HCT116 (cell line): ENCODE measurements at places on chromosomes 5 and 9. TPM values are rescaled to one million over a fixed set of nuclear protein-coding genes. Genes with fewer than 3 reads are reported as not detected.

- no peak for DNase-seq
Measured at GRCh38 chr9:94973451-94973941, 247.0 kb downstream of the AOPEP start.

GRCh38 chr9:22119522-22120158 is 110.5 kb upstream of the CDKN2B start:
- no peak for DNase-seq

DNA sequence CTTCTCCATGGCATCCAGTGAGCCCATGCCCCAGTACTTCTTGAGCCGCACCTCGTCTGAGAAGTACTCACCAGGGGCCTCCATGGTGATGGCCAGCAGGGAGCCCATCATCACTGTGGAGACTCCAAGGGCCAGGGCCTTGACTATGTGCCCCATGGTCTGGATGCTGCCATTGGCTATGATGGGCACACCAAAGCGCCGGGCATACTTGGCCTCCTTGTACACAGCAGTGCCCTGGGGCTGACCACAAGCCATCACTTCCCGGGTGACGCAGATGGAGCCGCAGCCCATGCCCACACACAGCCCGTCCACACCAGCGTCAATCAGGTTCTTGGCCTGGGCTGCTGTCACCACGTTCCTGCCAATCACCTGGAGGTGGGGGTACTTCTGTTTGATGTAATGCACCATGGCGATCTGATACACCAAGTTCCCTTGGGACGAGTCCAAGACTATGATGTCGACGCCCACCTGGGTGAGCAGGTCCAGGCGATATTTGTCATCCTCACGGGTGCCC is 7.0 kb upstream of the DCAF12 start:
- no peak for DNase-seq

DNA sequence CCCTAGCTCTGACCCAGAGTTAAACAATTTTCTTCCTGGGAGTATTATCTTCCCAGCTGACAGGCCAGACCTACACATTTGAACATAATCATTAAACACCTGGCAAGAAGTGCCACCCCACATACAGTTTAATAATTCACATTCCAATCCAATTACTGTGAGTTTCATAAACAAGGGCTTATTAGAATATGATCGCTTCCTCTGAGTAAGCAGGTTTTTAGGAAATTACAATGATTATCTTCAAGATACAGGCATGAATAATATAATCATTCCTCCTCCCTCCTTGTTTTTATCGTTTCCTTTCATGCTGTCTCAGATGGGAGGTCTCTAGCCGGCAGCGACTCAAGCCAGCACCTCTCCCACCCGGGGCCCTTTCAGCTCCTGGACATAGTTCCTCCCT is 15.8 kb upstream of the KIF4B start:
- no peak for DNase-seq

DNA sequence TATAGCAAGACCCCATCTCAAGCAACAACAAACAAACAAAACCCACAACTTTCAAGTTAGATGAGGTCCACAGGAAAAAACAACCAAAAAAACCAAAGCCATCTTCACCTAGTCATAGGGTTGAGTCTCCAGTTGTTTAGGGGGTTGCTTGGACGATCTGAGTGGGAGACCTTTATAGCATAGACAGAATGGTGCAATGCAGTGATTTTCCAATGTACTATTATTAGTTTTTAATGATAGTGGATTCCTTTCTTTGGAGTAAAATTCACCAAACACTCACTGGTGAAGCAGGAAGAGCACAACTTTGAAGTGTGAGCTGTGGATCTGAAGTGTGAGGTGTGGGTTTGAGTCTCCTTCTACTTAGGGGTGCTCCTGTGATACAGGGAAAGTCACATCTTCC is 67.0 kb upstream of the KLF9 start:
- DNase-seq, result no peak

GRCh38 chr5:57037355-57037754 is 85.4 kb upstream of the MIER3 start:
- DNase-seq, result peak; percentile 23

Gene CEL
- total RNA-seq, result 6.9 TPM

DNA sequence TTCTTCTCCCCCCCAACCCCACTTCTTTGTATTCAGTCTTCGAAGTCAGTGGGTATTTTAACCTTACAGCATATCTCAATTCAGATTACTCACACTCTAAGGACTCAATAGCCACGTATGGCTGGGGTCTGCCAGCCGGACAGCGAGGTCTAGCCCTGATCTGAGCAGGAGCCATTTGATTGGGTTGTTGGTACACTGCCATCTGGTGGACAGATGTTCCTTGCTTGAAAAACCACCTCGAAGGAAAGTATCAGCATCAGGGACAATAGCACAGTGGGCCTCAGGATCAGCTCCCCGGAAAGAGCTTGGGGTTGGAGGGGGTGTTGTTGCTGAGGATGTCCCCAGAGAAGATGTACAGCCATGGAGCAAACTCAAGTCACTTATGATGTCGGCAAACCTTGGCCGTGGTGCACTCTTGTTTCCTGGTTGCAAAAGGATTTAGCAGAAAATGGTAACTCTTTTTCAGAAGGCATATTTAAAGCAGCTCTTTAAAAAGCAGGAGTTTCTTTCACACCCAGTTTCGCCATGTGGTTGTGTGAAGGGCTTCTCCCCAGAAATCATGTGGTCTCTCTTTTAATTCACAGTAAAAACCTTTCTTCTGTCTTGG is 31.7 kb upstream of the KCNMB1 start:
- DNase-seq, result peak; percentile 68

DNA sequence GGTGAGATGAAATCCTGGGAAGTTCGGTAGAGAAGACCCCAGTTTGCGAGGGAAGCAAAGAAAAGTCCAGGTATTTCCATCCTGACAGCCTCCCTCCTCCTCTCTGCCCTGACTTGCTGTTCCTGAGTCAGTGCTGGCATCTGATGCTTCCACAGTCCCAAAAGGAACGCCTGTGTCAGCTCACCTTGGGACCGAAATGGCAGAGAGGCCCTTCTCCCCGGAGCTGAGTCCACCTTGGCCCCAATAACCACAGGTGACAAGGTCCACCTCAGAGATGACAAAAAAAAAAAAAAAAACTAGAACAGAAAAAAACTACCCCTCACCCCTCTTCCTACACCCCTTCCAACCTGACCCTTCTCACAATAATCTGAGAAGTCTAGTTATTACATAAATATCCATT is 31.6 kb downstream of the SLC6A7 start:
- no peak for DNase-seq

Gene TAF11L10
- total RNA-seq, result not detected

DNA sequence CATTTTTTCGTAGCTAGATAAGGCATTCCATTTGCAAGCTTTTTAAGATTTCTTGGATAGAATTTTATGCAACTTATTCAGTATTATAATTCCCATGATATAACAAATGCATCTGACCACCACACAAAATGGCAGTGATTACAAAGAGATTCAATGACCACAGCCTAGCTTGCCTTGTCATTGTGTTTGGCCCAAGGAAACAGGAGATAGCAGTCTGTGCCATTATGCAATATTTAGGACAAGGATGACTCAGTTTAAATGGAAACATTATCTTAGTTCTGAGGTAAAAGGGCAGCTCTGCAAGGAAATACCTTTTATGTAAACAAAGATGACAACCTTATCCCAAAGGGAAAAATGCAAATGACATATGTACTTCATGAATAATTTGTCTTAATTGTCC is 89.8 kb downstream of the NUDT12 start:
- DNase-seq, result no peak

GRCh38 chr9:89793124-89793495 is 188.3 kb downstream of the GADD45G start:
- DNase-seq, result no peak

- DNase-seq, result no peak
Measured at GRCh38 chr5:40429258-40430100, 250.2 kb upstream of the PTGER4 start.

GRCh38 chr5:53942724-53943123 is 367.6 kb downstream of the ARL15 start:
- no peak for DNase-seq

DNA sequence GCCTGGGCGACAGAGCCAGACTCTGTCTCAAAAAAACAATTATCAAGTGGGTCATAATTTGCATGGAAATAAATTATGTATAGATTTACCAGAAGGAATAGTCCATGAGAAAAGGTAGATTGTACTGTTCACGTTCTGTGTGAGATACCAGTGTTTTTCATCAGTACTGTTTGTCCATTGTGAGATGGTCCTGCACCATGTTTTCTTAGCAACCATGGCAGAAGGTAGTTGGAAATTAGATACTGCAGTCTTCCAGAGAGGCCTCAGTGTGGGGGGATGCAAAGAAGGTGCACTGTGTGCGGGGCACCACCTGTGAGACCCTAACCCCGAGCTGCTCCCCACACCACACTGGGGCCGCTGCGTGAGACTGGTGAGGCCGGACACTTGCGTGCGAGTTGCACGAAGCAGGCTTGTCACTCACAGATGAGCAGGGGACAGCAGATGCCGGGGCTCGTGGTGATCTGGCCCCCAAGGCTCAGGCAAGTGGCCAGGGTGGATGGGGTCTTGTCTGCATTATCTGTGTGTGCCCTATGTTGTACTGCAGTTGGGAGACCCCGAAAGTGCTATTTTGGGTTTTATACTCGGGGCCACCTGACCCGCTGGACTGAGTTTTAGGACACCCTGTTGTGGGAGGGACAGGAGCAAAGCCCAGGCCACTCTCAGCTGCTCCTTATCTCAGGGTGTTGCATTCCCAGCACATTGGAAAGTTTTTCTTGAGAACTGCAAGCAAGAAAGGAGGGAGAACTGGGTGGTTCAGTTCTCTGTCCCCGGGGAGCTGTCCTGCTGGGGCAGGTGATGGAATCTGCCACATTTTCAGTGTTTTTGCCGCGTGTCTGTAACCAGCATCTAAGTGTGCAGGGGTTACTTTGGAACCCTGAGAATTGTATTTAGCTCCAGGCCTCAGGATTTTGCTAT is 61.9 kb downstream of the EHMT1 start:
- no peak for DNase-seq

- no peak for DNase-seq
Measured at GRCh38 chr9:132141344-132141947, 20.4 kb upstream of the NTNG2 start.

GRCh38 chr9:133103183-133103986 is 17.7 kb downstream of the RALGDS start:
- no peak for DNase-seq

- peak; percentile 82 for DNase-seq
Measured at GRCh38 chr5:74543162-74543995, 97.1 kb downstream of the ENC1 start.

GRCh38 chr9:11868795-11869194 is 824.4 kb upstream of the TYRP1 start:
- DNase-seq, result no peak

- no peak for DNase-seq
Measured at GRCh38 chr5:41413074-41413473, 97.3 kb downstream of the PLCXD3 start.

DNA sequence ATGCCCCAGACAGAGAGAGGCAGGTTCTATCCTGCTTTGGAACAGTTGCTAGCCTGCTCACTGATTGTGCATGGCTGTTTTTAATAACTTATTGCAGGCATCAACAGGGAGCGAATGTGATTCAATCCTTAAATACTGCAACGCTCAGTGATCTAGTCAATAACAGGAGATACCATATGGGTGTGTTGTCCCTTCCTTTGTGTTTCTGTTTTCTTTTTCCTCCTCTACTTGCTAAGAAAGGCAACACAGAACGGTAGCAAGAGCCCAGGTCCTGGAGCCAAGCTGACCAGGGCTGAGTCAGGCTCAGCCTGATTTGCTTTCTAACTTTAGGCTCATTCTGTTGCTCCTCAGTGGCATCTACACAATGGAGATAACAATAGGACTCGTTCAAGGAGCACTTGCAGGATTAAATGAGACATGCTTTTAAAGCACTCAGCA is 98.6 kb upstream of the EQTN start:
- no peak for DNase-seq

DNA sequence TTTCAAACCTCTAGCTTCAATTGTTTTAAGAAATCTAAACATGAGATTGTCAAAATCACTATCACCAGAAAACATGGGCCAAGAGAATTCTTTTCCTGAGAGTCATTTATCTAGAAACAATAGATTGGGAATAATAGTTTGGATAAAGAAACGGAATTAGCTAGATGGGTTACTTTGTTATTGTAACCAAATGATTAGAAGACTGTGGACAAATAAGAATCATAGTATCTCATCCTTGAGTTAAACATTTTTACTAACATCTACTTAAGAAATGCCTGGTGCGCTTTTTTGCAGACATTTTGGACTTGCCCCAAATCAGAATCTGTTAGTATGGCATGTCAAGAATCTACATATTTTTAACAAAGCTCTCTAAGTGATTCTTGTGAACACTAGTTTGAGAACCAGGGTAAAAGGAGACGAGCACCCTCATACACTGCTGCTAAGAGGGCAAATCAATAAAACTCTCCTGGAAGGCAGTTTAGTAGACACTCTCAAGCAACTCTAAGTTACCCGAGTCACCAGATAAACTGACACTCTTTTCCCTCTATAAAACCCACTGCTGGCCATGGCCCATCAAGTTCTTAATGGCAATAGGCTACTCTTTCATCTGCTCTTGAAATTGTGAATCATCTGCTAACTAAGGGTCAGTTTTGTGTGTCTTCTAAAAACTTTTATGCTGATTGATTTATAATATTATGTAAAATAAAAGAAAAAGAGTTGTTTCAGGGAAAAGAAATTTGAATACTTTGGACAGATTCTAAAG is 39.1 kb downstream of the TPD52L3 start:
- DNase-seq, result no peak

DNA sequence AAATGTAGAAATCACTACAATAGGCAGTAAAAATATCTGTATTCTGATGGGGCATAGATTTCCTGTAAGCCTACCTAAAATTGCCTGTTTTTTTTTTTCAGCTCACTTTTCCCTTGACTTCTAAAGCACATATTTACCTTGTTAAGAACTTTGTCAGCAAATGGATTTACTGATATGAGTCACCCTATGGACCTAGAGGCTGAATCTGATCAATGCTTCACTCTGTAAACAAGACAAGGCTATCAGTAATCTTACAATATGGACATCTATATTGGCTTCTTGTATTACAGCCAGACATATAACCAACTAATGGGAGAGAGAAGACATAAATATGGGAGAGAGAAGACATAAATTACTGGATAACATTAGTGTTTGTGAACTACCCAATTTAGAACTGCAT is 792.7 kb upstream of the CHD1 start:
- DNase-seq, result no peak

GRCh38 chr5:74374656-74375055 is 265.9 kb downstream of the ENC1 start:
- no peak for DNase-seq

Gene AJM1
- 7.1 TPM for total RNA-seq

DNA sequence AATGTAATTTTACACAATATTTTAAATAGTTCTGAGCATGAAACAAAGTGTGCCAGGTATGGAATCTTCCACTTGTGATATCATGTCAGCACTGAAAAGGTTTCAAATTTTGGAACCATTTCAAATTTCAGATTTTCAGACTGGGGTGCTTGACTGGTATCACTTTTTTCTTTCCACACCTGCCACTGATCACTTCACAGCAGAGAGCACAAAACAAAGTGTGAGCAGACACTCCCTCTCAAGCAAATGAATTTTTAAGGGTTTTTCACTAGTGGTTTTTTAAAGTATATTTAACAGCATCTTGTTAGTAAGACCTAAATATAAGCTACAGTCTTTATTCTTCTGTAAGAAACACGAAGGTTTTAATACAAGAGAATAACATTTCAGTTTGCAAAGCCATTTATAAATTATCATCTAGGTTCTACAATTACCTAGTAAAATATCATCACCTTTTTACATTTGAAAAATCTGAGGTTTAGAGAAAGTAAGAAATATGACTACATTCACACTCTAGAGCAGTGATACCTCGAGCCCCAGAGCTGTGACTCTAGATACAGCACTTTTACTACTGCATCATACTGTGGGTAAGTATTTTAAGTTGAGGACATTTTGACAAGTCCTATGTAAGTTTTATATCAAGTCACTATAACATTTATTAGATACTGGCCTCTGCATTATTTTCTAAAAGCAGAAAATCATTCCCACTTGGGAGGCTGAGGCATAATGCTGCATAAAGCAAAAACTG is 14.6 kb downstream of the GOLPH3 start:
- DNase-seq, result no peak
